ENCODE measurements at places on chromosomes 5 and 9. TPM values are rescaled to one million over a fixed set of nuclear protein-coding genes. Genes with fewer than 3 reads are reported as not detected.

The BTNL8 gene
- 0.12 TPM for total RNA-seq

The ABCA2 gene
- 4.2 TPM for total RNA-seq

The RFESD gene
- 6.1 TPM for total RNA-seq

The SAXO1 gene
- total RNA-seq = not detected

The MED22 gene
- 42.3 TPM for total RNA-seq

The DRD1 gene
- total RNA-seq = not detected

The TTC16 gene
- total RNA-seq = 1.4 TPM

The HTR4 gene
- not detected for total RNA-seq

The BARHL1 gene
- not detected for total RNA-seq

The PAEP gene
- not detected for total RNA-seq

The C9orf152 gene
- total RNA-seq = not detected

The PRR16 gene
- not detected for total RNA-seq

The IFNA13 gene
- not detected for total RNA-seq

The TCF7 gene
- 68.7 TPM for total RNA-seq

The CHD1 gene
- 58.0 TPM for total RNA-seq

The CSF1R gene
- not detected for total RNA-seq

The NMUR2 gene
- total RNA-seq = not detected

The CAMK4 gene
- total RNA-seq = 68.0 TPM

The ITGA1 gene
- 9.9 TPM for total RNA-seq

The SHLD3 gene
- 6.9 TPM for total RNA-seq

The TRIM36 gene
- total RNA-seq = 0.19 TPM

The SLCO6A1 gene
- total RNA-seq = not detected

The EPB41L4B gene
- total RNA-seq = 0.74 TPM

The BICD2 gene
- total RNA-seq = 19.2 TPM

The EIF4EBP3 gene
- total RNA-seq = 13.9 TPM

The MAN2A1 gene
- 28.8 TPM for total RNA-seq

The SIT1 gene
- 67.7 TPM for total RNA-seq

The TGFBR1 gene
- 32.1 TPM for total RNA-seq

The RPS23 gene
- total RNA-seq = 2,622 TPM

All from activated naive CD8-positive, alpha-beta T cell treated with anti-CD3 and anti-CD28 coated beads for 36 hours (primary cell).